ENCODE measurements at places on chromosomes 11 and 22. TPM values are rescaled to one million over a fixed set of nuclear protein-coding genes. Genes with fewer than 3 reads are reported as not detected.

CADM1 gene
- not detected for total RNA-seq

PDGFB gene
- 0.56 TPM for total RNA-seq

P4HA3 gene
- not detected for total RNA-seq

C11orf91 gene
- total RNA-seq: not detected

CLDN5 gene
- total RNA-seq: 2.0 TPM

CD3G gene
- total RNA-seq: 192 TPM

POTEH gene
- total RNA-seq: not detected

FERMT3 gene
- 110 TPM for total RNA-seq

PGA5 gene
- not detected for total RNA-seq

MFNG gene
- total RNA-seq: 221 TPM

KCNJ5 gene
- not detected for total RNA-seq

CBL gene
- 51.8 TPM for total RNA-seq

RNF215 gene
- 4.3 TPM for total RNA-seq

ARHGAP20 gene
- 0.08 TPM for total RNA-seq

OTOG gene
- total RNA-seq: not detected

MIOX gene
- not detected for total RNA-seq

GGT5 gene
- total RNA-seq: not detected

SCT gene
- total RNA-seq: not detected

SLC17A6 gene
- total RNA-seq: not detected

MS4A15 gene
- total RNA-seq: not detected

All from naive thymus-derived CD4-positive, alpha-beta T cell (primary cell).